ENCODE measurements at places on chromosomes 2 and 18. TPM values are rescaled to one million over a fixed set of nuclear protein-coding genes. Genes with fewer than 3 reads are reported as not detected.

Gene ABCG5
- total RNA-seq = not detected

Gene RAD51AP2
- total RNA-seq = not detected

Gene PPP4R3B
- total RNA-seq = 65.5 TPM

- H3K27me3 ChIP-seq = no peaks in the 10 kb centered on the region
- peaks cover 19% of the 10 kb centered on the region for H3K4me1 ChIP-seq
- H3K36me3 ChIP-seq = no peaks in the 10 kb centered on the region
- DNase-seq = no peak
- no peak overlapping the region for H3K27ac ChIP-seq
Observed at GRCh38 chr2:30514134-30514847, 67.2 kb downstream of the LCLAT1 start.

GRCh38 chr2:217185265-217185995 is 325.6 kb upstream of the TNP1 start:
- no peak for DNase-seq
- H3K27ac ChIP-seq = no peak overlapping the region
- no peaks in the 10 kb centered on the region for H3K4me1 ChIP-seq
- no peaks in the 10 kb centered on the region for H3K36me3 ChIP-seq
- no peak overlapping the region for H3K4me3 ChIP-seq

Gene CLEC4F
- total RNA-seq = 1.2 TPM

- H3K4me1 ChIP-seq = no peaks in the 10 kb centered on the region
- H3K4me3 ChIP-seq = no peak overlapping the region
- no peak for DNase-seq
- peaks cover 25% of the 10 kb centered on the region for H3K36me3 ChIP-seq
Observed at GRCh38 chr2:3399829-3400228, 20.3 kb downstream of the TRAPPC12 start.
